Vein endothelial cell (primary cell): ENCODE measurements at places on chromosomes 16 and 17. TPM values are rescaled to one million over a fixed set of nuclear protein-coding genes. Genes with fewer than 3 reads are reported as not detected.

Gene HOXB9
- 1.7 and 2.6 TPM in 2 replicates for total RNA-seq

Gene TPSD1
- total RNA-seq, result not detected in 2 replicates

Gene ANKRD11
- total RNA-seq, result 103 and 105 TPM in 2 replicates

Gene PRCD
- total RNA-seq, result under 0.01 TPM in 1 of 2 replicates, not detected in the other

Gene HS3ST3A1
- 0.10 TPM in 1 of 2 replicates, not detected in the other for total RNA-seq

Gene WNT3
- total RNA-seq, result 1.2 and 1.3 TPM in 2 replicates

Gene RRAD
- under 0.01 and 0.19 TPM in 2 replicates for total RNA-seq

Gene SYNGR2
- 43.2 and 61.1 TPM in 2 replicates for total RNA-seq

Gene ASB16
- not detected in 2 replicates for total RNA-seq

Gene MGAT5B
- total RNA-seq, result 2.0 and 2.2 TPM in 2 replicates

Gene NXN
- total RNA-seq, result 61.4 and 94.7 TPM in 2 replicates

Gene FA2H
- total RNA-seq, result not detected in 2 replicates
